Sciatic nerve (tissue), 2 donors: ENCODE measurements at places on chromosomes 1 and 21.

DNA sequence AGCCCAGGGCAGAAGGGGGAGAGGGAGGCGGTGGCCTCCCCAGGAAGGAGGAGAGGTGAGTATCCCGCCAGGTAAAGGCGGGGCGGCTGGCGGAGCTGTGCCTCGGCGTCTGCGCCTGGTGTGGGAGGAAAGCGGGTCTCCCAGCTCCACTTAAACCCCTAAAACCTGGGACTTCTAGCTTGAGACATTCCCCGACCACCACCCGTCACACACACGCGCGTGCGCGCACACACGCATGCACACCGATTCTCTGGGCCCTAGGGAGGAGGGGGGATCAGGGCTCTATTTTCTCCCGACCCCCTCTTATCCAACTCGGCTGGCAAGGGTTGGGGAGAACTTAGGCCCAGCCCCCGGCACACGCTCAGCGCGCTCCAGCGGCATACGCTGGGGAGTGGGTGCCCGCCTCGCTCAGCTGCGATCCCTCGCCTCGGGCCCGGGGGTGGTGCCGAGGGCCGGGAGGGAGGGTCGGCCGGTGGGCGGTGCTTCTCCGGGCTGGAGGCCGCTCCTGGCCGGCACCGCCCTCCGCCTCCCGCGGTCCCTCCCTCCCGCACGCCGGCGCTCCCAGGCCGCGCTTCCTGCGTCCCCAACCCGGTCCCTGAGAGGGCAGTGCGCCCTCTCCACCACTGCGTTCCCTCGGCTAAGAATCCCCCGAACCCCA is at the start of gene TMEM51:
TSS of gene TMEM51 (plus strand) at position 564 of the 658 bp plus-strand sequence. CDS start 61,341 bp downstream, outside the sequence.
- DNase-seq: peak; percentile 84

DNA sequence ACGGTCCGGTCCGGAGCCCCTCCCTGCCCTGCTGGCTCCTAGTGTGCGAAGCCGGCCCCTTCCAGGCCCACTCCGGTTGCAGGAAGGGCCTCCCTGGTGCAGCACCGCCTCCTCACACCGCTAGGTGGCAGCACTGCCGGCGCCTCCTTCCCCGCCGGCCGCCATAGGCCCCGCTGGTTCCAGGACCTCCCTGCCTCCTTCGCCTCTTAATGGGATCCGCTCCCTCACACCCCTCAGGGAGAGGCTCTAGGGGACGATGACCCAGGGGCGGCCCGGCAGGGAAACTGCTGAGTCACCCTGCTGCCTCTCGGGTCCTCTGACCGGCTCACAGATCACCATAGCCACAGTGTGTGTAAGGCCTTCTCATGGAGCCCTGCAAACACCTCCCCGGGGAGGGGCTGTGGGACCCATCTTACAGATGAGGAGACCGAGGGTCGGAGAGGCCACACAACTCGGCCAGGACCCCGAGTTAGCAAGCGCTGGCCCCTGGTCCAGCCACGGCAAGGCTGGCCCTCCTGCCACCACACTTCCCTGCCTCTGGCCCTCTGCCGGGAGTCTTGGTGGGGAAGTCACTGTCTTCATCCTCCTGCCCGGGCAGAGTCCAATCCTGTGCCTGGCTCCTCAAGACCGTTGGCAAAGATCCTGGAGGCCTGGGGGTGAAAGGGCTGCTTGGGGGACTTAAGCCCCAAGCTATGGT is 1.6 kb upstream of the AJAP1 start:
- DNase-seq: peak; percentile 74

- no peak for DNase-seq
Observed at GRCh38 chr1:15048437-15048980, 105.0 kb upstream of the TMEM51 start.

DNA sequence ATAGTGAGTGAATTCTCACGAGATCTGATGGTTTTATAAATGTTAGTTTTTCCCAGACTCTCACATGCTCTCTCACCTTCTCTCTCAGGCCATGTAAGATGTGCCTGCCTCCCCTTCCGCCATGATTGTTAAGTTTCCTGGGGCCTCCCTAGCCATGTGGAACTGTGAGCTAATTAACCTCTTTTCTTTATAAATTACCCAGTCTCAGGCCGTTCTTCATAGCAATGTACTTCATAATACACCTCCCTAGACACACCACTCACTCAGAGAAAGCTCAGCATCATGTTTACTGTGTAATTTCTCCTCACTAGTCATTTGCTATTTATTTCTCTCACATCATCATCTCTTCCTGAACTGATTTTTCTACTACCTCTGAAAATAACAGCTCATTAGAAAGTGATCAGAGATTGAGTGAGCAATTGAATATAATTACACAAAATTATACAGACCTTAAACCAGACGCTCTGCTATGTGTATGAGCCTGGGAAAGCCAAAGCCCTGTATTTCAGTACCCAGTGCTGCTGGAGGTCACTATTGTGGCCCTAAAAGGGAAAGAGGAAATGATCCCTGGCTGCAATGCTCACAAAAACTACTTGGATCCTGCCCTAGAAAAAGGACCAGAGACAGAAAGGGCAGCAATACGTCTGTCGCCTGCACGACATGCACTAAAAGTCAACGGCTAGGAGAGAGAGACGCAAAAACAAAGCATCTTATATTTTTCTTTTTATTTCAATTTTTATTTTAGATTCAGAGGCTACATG is 284.5 kb downstream of the DSCAM start:
- no peak for DNase-seq

DNA sequence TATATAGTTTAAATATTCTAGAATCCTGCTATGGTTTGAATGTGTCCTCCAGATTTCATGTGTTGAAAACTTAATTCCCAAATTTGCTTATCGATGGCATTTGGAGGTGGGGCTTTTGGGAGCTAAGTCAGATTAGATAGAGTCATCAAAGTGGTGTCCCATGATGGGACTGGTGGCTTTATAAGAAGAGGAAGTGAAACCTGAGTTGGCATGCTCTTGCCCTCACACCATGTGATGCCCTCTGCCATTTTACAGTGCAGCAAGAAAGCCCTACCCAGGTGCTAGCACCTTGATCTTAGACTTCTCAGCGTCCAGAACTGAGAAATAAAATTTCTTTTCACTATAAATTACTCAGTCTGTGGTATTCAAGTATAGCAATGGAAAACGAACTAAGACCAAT is 111.3 kb downstream of the TGFB2 start:
- no peak for DNase-seq

DNA sequence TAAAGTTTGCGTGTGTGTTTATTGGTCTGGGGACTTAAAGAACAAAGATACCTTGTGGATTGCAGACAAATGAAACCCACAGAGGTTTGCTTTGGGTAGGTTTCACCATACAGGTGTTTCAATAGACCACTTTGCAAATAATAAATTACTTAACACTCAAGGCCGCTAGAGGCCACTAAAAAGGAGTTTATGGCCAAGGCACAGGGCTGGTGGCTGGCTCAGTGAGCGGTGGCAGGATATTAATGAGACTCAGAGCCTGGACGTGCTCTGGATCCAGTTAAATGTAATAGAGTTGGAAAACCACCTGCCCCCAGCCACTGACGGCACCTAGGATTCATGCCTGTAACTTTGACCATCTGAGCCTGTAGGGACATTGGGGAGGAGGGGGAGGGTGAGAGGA is 44.5 kb downstream of the LRRC38 start:
- DNase-seq: no peak

- DNase-seq: no peak
Observed at GRCh38 chr1:10057343-10057742, 24.6 kb downstream of the UBE4B start.

DNA sequence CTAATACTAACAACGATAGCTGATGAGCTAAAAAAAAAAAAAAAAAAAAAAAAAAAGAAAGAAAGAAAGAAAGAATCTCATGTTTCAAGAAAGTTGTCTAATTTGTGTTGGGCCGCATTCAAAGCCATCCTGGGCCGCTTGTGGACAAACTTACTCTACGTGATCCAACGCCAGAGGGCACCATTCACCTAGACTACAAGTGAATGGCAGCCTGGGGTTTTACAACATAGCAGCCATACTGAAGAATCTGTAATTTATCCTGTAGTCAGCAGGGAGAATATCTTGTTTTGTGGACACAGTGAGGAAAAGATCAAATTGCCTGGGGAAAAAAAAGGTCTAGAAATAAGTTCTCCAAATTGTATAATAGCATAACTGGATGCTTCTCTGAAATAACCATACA is 47.0 kb downstream of the CYP2J2 start:
- DNase-seq: peak; percentile 81

DNA sequence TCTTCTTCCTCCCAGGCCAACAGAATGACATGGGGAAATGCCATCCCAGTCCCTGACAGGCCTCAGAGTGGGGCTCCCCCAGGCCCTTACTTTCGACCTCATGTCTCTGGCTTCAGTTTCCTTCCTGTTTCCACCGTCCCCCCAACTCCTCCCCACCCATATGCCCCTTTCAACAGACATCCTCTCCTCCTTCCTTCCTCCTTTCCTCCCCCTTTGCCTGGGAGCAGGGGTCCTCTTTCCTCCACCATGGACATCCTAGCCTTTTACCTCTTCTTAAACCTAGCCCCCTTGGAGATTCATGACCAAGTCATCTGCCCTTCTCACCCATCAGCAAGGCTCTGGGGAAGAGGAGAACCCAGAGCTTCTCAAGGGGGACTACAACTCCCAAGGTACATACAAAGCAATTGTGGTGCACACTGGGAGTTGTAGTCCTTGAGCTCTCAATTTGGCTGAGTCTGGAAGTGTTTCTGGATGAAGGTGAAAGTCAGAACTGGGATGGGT is 4.0 kb downstream of the ZBTB7B start:
- no peak for DNase-seq

- no peak for DNase-seq
Observed at GRCh38 chr1:111302374-111302773, 11.7 kb downstream of the CHIA start.

DNA sequence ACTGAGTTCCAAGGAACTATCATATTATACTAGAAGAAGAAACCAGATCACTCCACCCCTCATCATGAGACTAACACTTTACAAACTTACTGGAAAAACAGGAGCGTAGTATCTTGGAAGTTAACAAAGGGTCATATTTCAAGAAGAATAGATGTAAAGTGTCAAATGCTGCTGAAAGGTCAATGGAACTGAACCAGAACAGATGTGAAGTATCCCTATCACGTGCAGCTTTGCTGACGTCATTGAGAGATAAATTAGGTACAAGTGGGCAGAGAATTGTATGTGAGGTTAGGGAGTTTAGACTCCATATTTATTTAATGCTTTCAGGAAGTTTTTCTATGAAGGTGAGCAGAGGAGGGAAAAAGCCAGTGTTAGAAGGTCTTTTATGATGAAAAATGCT is 483.0 kb downstream of the NCAM2 start:
- no peak for DNase-seq

- no peak for DNase-seq
Observed at GRCh38 chr1:38045401-38046332, 926 bp downstream of the POU3F1 start.

DNA sequence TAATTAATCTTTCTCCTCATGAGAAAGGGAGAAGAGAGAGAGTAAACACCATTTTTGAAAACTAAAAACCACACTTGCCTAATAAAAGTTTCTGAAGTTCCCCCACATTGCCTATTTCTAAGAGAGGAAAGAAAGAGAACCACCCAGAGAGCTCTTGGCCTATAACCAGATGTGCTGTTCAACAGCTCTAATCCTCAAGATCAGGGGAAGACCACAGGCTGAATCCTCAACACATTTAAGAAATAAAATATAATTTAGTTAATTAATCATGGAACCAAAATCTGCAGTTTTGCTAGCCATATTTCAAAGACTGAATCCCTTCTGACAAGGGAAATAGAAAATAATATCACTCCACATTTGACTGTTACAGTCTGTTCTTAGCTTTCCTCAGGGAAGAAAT is 11.9 kb downstream of the PRRX1 start:
- DNase-seq: no peak

DNA sequence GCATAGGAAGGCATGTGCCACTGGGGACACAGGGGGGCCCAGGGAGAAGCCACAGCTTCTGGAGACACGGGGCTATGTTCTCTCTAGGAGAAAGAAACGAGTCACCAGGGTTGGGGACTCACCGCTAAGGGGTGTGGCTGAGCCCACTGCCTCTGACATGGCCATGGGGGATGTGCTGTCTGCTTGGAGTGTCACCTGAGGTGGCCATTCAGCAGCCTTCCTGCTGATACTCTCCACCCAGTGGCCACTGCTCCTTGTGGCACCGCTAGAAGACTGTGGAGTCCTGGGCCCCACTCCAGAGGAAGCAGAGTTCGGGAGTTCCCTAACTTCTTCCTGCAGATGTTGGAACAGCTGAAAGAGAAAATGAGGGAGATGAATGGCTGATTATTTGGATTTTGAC is 91.2 kb upstream of the SLC45A1 start:
- no peak for DNase-seq

GRCh38 chr1:67626090-67626860 is 58.7 kb upstream of the GADD45A start:
- no peak for DNase-seq

GRCh38 chr1:215344539-215344938 is 222.6 kb upstream of the KCTD3 start:
- no peak for DNase-seq

- no peak for DNase-seq
Observed at GRCh38 chr1:85867189-85867588, 159.0 kb upstream of the ZNHIT6 start.

- DNase-seq: no peak
Observed at GRCh38 chr1:196002906-196003305, 605.3 kb downstream of the KCNT2 start.

DNA sequence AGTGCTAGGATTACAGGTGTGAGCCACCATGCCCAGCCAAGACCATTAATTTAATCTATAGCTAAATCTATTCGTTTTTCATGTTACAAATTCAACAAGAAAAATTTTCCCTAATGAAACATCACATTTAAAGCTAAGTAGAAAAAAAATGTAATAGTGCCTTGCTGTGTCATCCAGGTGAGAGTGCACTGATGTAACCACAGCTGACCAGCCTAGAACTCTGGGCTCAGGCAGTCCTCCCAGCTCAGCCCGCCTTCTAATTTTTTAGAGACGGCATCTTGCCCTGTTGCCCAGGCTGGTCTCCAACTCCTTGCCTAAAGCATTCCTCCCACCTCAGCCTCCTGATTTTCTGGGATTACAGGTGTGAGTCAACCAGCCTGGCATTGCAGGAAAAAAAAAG is 109.0 kb downstream of the PPIAL4G start:
- DNase-seq: no peak

- no peak for DNase-seq
Observed at GRCh38 chr21:18907076-18907475, 503.5 kb upstream of the TMPRSS15 start.
